Skin of body (tissue), 3 donors: ENCODE measurements at places on chromosomes 6 and 20. TPM values are rescaled to one million over a fixed set of nuclear protein-coding genes. Genes with fewer than 3 reads are reported as not detected.

Gene PRDM13
- total RNA-seq, result not detected

Gene CD109
- total RNA-seq, result 55.0 TPM

DNA sequence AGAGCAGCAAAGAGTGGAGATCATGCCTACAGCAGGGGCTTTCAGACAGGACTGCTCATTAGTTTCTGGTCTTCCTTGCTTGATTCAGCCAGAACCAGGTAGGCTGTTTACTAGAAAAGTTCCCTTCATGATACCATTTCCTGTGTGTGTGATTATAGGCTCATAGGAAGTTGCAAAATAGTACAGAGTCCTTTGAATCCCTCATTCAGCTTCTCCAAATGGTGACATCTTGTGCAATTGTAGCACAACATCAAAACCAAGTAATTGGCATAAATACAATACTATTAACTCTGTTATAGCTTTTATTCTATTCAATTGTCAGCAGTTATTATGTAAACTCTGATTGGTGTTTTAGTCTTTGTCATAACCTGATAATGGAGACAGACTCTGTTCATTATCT is 347.3 kb upstream of the CDH4 start:
- DNase-seq, result no peak

DNA sequence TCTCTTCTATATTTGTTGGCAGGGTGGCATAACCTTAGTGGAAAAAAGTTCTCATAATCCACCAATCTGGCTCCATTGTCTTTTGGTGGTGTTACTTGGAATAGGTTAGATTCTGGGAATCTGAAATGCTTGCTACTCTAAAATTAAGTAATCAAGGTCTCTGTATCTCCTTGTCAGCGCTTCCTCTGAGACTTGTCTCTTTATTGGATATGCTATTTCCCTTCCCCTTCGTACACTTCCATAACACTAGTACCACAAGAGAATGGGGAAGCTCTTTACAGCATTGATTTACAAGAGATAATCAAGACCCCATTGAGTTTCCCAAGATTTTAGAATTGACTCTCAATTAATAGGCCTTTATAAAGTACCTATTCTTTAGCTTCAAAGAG is 280.2 kb downstream of the ADGB start:
- no peak for DNase-seq

- peak; percentile 33 for DNase-seq
Measured at GRCh38 chr20:44702776-44703175, 12.4 kb upstream of the CCN5 start.

GRCh38 chr6:97462031-97462430 is 179.0 kb upstream of the MMS22L start:
- no peak for DNase-seq

DNA sequence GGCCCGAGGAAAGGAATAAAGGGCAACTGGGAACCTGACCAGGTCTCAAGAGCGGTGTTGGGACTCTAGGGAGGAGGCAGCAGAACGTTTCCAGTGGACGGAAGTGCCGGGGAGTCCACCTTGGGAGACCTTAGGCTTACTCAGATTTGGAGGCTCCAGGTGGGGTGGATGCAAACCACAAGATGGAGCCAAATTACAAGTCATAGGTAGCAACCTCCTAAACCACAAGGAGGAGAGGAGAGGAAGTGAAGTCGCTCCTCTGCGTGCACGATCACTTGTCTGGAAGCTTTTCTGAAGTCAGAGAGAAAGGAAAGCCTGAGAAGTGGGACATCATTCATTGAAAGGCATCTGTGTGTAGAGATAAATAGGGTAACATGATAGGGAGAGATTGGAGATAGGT is 9.3 kb downstream of the HLA-DOA start:
- no peak for DNase-seq
